ENCODE measurements at places on chromosomes 5 and 9.
A peak's percentile ranks its signal among the peaks of the same experiment; 100 is the strongest.

DNA sequence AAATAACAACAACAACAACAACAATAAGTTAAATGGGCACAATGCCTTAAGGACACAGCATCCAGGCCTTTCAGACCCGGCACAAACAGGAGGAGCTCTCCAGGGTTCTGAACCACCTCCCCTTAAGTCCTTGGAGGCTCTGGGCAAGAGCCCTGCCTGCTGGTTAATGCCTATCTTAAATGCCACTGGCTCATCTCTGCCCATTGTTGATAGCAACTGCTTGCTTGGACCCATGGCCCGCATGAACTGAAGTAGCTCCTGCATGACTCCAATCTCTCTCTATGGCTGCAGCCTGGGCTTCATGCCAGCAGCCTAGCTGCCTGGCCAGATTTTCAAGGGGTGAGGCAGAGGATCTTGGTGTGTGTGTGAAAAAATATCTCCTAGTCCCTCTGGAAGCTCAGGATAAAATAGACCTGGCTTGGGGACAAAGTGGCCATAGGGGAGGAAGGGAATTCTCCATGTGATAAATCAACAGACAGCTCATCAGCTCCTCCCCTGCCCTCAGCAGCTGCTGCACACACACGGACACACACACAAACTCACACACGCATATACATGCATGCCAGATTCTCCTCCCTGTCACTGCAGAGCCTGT is 27.4 kb downstream of the FAM219A start:
- no peaks in the 10 kb centered on the region for H3K4me1 ChIP-seq
- H3K27me3 ChIP-seq: no peaks in the 10 kb centered on the region
- peak; percentile 46 for DNase-seq
- H3K27ac ChIP-seq: no peak overlapping the region
- no peak overlapping the region for H3K4me3 ChIP-seq
- H3K36me3 ChIP-seq: no peaks in the 10 kb centered on the region

GRCh38 chr5:171623551-171624097 is 162.0 kb upstream of the SMIM23 start:
- H3K36me3 ChIP-seq: no peaks in the 10 kb centered on the region
- H3K27ac ChIP-seq: no peak overlapping the region
- no peaks in the 10 kb centered on the region for H3K4me1 ChIP-seq
- H3K27me3 ChIP-seq: peaks cover 10% of the 10 kb centered on the region
- no peak overlapping the region for H3K4me3 ChIP-seq

- H3K27me3 ChIP-seq: no peaks in the 10 kb centered on the region
- no peak for DNase-seq
- peaks cover 11% of the 10 kb centered on the region for H3K4me1 ChIP-seq
- H3K36me3 ChIP-seq: peaks cover 14% of the 10 kb centered on the region
These were observed 58.8 kb downstream of the KDM4C start for GRCh38 chr9:6816581-6816980.

GRCh38 chr5:72790186-72790585 is 26.3 kb upstream of the TNPO1 start:
- peaks cover 7% of the 10 kb centered on the region for H3K27me3 ChIP-seq
- DNase-seq: no peak
- no peak overlapping the region for H3K4me3 ChIP-seq
- H3K4me1 ChIP-seq: no peaks in the 10 kb centered on the region
- no peak overlapping the region for H3K27ac ChIP-seq
- no peaks in the 10 kb centered on the region for H3K36me3 ChIP-seq

GRCh38 chr9:6764523-6764922 is 6.8 kb downstream of the KDM4C start:
- H3K36me3 ChIP-seq: peaks cover 5% of the 10 kb centered on the region
- H3K4me1 ChIP-seq: peaks cover 74% of the 10 kb centered on the region

GRCh38 chr5:101532430-101532829 is 629.3 kb upstream of the ST8SIA4 start:
- DNase-seq: no peak
- H3K36me3 ChIP-seq: no peaks in the 10 kb centered on the region
- H3K27me3 ChIP-seq: no peaks in the 10 kb centered on the region
- H3K4me1 ChIP-seq: no peaks in the 10 kb centered on the region
- H3K27ac ChIP-seq: no peak overlapping the region
- no peak overlapping the region for H3K4me3 ChIP-seq

- no peaks in the 10 kb centered on the region for H3K4me1 ChIP-seq
- no peak for DNase-seq
- no peaks in the 10 kb centered on the region for H3K27me3 ChIP-seq
- H3K27ac ChIP-seq: no peak overlapping the region
These were observed 409.6 kb upstream of the PAPPA start for GRCh38 chr9:115743709-115744605.

DNA sequence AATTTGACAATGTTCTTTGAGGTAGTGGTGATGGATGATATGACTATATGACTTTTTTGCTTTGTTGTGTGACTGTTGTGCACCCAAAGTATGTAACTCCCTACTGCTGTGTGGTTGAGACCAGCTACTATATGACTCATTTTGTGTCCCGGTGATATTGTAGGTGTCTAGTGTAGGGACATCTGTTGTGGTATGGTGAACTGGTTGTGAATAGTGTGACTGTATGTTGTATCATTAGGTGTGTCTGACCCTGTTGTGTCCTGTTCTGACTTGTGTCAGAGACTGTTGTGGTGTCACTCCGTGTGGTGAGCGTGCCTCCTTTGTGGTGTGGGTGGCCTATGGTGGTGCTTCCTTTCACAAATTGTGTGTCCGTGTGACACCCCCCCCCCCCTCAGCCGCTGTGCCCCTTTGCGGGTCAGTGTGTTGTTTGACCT is 11.2 kb upstream of the CXXC5 start:
- peak overlapping the region; percentile 19 for H3K4me3 ChIP-seq
- H3K27me3 ChIP-seq: no peaks in the 10 kb centered on the region
- peak overlapping the region; percentile 61 for H3K27ac ChIP-seq
- peaks cover 28% of the 10 kb centered on the region for H3K4me1 ChIP-seq
- no peaks in the 10 kb centered on the region for H3K36me3 ChIP-seq

DNA sequence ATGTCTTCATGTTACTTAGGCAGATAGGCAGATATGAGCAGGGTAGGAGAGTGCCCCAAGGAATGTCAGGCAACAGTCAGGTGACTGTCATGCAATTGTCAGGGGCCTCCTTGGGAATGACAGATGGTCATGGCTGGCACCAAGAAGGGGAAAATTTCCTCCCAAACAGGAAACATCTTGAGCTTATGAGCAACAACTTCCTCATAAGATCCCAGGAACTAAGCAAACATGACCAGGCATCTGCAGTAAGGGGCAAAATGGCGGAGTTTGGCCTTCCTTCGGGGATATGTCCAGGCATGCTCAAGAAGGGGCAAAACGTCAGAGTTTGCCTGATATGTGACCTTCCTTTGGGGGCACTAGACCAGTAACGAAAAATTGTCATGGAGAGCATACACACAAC is 591.8 kb downstream of the PDE4D start:
- DNase-seq: no peak
- peak overlapping the region; percentile 2 for H3K27ac ChIP-seq
- peaks cover 9% of the 10 kb centered on the region for H3K4me1 ChIP-seq
- no peaks in the 10 kb centered on the region for H3K36me3 ChIP-seq

DNA sequence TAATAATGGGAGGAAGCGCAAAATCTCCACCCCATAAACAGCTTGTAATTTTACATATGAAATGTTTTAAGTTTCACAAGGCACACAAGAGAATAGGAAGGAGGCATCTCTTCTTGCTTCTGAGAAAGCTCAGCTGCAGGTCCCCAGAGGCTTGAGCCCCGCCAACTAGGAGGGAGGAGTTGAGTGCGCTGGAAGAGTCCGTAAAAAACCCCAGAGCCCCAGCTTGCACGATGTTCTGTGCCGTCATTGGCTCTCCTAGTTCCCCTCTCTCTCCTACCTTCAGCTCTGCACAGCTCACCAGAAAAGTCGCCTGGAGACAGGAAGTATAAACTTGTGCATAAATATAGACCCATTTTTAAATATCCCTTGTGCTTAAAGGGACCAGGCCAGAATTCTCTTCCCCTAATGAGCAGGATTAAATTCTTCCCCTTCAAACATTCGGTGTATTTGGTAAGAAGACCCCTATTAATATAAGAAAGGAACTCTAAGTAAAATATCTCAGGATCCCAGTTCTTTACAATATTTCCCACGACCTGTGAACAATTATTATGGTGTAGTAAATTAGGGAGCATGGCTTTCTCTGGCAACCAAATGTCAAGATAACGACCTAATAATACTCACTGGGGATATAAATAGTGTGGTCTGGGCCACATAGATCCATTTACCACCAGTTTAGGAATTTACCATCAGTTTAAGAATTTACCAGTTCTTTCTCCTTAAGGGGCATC is 13.7 kb downstream of the GLRX start:
- H3K4me1 ChIP-seq: peaks cover 55% of the 10 kb centered on the region
- DNase-seq: peak; percentile 92
- H3K27ac ChIP-seq: peak overlapping the region; percentile 81

- H3K4me3 ChIP-seq: no peak overlapping the region
- no peaks in the 10 kb centered on the region for H3K27me3 ChIP-seq
- DNase-seq: no peak
- no peaks in the 10 kb centered on the region for H3K4me1 ChIP-seq
- H3K27ac ChIP-seq: no peak overlapping the region
These were observed 39.9 kb downstream of the RHOBTB3 start for GRCh38 chr5:95770830-95771708.

DNA sequence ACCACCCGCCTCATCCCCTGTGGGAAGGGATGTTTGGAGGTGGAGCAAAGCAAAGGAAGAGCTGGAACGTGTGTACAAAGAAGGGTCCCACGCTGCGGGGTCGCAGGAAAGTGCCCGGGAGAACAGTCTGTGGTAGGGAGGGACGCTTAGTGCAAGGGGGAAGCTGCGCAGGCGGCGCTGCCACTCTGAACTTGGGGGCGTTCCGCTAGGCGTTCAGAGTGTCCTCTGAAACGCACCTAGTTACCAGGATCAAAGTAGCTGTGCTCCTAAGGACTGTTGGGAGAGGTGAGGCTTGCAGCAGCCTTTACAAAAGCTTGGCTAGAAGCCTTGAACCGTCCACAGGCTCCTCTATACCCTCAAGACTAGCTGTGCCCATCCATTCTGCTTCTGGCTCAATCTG is 29.3 kb upstream of the PDE8B start:
- H3K27me3 ChIP-seq: peaks cover 40% of the 10 kb centered on the region
- no peak for DNase-seq
- H3K36me3 ChIP-seq: no peaks in the 10 kb centered on the region
- peaks cover 7% of the 10 kb centered on the region for H3K4me1 ChIP-seq
- no peak overlapping the region for H3K4me3 ChIP-seq
